Amniotic stem cell (primary cell): ENCODE measurements at places on chromosomes 4 and X.
A peak's percentile ranks its signal among the peaks of the same experiment; 100 is the strongest.

DNA sequence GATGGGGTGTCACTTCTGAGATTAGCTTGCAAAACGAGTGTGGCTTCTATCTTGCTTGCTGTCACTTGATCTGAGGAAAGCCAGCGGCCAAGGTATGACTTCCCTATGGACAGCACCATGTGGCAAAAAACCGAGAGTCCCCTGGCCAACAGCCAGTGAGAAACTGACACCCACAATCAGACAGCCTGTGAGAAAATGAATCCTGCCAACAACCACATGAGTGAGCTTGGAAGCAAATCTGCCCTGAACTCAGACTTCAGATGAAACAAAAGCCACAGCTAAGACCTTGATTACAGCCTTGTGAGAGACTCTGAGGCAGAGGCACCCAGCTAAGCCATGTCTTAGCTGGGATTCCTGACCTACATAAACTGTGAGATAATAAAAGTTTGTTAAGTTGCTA lies 45.5 kb downstream of the PPP1R2C start:
- DNase-seq, result no peak

DNA sequence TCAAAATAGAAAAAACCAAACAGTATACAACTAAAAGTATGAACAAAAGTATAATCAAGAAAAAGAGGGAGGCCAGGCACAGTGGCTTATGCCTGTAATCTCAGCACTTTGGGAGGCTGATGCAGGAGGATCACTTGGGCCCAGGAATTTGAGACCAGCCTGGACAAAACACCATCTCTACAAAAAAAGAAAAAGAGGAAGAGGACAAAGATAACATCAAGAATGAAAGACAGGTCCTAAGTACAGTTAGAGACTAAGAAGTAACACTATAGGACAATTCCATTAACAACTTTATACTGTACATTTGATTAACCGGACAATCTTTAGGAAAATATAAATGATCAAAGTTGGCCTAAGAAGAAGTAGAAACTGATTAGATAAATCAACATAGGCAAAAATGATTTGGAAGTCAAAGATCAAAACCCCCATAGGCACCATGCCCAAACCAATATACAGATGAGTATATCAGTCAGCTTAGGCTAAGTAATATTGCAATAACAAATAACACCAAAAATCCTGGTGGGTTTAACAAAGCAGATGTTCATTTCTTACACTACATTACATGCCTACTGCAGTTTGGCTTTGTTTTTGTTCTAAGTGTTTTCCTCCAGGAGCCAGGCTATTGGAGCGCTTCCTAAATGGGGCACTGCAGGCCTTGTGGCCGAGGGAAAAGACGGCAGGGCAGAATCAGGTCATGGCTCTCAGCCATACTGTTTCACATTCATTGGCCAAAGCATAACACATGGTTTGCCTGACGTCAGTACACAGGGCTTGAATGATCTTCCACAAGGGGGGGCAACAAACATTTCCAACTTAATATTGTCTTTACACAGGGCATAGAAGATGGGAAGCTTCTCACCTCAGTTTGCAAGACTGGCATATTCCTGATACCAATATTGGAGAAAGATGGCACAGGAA lies 42.2 kb upstream of the HGFAC start:
- no peak for DNase-seq

GRCh38 chr4:66465111-66465510 lies 794.8 kb upstream of the EPHA5 start:
- peak; percentile 14 for DNase-seq

- DNase-seq, result no peak
These were observed 470.7 kb downstream of the CCSER1 start for GRCh38 chr4:90597927-90598326.

DNA sequence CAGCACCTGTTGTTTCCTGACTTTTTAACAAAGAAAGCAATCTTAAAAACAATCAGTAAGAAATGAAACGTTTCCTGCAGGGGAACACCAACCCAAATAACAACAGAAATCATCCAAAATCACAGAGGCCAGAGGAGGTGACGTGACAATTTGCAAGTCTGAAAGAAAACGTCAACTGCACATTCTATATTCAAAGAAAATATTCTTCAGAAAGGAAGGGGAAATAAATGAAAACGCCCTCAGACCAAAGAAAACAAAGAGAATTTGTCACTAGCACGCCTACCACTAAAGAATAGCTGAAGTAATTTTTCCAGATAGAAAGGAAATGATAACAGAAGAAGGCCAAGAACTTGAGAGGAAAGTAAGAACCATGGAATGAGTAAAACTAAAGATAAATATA lies 74.4 kb downstream of the CASP3 start:
- DNase-seq, result no peak

- DNase-seq, result no peak
These were observed 98.0 kb downstream of the CDS1 start for GRCh38 chr4:84680956-84681355.

DNA sequence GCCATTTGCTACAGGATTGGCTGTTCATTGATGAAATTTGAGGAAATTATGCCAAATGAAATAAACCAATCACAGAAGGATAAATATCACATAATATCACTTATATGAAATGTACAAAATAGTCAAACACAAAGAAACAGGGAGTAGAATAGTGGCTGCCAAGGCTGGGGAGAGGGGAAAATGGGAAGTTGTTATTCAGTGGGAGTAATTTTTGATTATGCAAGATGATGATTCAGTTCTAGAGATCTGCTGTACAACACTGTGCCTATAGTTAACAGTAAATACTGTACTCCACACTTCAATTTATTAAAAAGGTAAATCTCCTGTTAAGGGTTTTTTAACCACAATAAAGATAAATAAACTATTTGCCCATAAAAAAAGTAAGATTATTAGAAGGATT lies 101.1 kb downstream of the TMA16 start:
- no peak for DNase-seq

DNA sequence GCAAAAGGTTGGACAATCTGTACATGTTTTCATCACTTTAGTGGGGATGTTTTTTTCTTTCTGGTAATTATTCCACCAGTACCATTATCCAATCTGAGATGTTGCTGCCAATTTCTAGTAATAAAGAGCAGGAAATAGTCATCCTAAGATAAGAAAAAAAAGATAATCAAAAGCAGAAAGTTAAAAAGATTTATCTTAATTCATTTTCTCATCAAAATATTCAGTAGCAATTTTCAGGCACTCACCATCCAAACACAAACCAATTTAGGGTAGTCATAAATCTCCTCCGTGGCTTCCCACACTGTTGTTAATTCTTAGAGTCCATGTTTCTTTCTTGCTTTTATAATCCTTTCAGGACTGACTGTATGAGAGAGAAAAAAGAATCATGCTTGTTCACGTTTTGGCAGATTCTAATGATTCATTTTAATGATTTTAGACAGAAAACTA lies 263.7 kb upstream of the UGT8 start:
- no peak for DNase-seq

- DNase-seq, result no peak
These were observed 15.2 kb upstream of the RUFY3 start for GRCh38 chr4:70706516-70706915.

DNA sequence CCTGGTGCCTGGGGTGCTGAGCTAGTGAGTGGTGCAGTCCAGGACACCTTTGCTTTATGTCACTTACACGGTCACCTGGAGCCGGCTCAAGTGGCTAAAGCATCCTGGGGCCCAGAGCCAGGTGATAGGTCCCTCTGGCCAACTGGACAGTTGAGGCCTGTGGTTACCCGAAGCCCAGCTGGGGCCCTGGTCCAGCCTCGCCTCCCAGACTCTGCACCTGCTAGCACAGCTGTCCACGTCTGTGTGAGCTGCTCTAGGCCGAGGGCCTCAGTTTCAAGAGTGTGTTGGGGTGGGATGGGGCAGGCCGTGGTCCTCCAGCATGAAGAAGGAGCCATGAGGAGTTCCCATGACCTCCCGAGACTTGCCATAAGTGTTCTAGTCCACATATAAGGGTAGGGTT lies 7.7 kb upstream of the ADD1 start:
- DNase-seq, result no peak

DNA sequence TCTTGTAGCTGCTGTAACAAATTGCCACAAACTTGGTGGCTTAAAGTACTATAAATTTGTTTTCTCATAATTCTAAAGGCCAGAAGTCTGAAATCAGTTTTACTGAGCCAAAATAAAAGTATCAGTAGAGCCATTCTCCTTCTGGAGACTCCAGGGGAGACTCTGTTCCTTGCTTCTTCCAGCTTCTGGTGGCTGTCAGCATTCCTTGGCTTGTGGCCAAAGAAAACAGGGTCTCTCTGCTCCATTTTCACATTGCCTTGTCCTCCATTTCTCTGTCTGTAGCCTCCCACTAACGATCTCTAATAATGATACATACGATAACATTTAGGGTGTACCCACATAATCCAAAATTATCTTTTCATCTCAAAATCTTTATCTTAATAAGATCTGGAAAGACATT lies 200.4 kb downstream of the MAB21L2 start:
- DNase-seq, result no peak

DNA sequence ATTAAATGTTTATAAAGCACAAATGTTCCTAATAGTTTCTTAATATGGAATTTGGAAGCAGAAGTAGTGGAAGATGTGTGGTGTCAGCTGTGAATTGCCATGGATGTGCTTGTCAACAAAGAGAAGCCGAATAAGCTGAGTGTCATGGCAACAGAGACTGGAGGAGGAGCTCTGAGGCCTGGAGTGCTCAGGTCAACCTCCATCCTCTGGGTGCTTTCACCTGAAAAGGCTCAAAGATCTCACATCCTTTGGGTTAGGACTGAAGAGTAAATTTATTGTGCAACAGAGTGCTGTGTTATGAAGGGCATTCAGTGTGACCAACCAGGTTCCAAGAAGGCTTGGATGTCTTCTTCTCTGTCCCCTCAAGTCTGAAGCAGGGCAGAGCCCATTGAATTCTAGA lies 18.7 kb downstream of the SGMS2 start:
- no peak for DNase-seq

DNA sequence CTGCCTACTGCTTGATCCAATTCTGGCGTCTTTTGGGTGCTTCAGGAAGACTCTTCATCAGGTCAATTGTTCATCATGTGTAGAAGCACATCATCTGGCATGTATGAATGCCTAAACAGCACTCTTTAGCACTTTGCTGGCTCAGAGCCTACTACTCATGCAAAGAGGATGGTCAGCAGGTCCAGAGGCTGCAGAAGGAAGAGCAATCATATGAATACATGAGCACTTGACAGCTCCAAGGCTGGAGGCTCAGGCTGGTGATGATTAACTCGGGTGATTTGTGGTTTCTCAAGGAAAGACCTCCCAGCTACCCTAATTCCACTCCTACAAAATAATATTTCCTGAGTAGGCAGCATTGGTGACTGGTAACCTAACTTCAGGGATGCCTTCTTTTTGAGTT lies 103.8 kb upstream of the CXCL13 start:
- no peak for DNase-seq

DNA sequence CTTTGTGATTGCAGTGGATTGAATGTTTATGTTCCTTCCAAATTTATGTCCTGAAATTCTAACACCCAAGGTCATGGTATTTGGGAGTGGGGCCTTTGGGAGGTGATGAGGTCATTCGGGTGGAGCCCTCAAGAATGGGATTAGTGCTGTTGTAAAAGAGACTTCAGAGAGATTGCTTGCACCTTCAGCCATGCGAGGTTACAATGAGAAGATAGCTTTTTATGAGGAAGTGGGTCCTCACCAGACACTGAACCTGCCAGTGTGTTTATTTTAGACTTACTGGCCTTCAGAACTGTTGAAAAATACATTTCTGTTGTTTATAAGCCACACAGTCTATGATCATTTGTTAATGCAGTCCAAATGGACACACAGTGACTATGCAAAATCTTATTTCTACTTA lies 161.0 kb upstream of the GPRIN3 start:
- no peak for DNase-seq

DNA sequence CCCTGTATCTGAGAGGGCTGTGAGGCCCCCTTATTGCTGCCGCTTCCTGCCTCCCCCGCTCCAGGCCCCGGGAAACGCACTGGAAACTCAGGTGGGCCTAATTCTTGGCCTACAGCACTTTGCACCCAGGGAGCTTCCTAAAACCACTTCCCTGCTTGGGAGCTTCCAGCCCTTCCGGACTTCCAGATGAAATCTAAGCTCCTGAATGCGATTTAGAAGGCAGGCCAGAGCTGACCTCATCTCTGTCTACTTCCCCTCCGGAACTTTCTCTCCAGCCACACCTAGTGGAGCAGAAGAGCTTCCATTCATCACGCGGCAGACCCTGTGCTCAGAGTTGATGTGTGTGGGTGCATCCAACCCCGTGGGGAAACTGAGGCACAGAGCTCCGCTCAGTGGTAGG lies 84.2 kb downstream of the SORCS2 start:
- no peak for DNase-seq

- DNase-seq, result no peak
These were observed 9.5 kb downstream of the NDP start for GRCh38 chrX:43963726-43964125.

GRCh38 chr4:38534344-38535045 lies 129.5 kb upstream of the KLF3 start:
- no peak for DNase-seq

DNA sequence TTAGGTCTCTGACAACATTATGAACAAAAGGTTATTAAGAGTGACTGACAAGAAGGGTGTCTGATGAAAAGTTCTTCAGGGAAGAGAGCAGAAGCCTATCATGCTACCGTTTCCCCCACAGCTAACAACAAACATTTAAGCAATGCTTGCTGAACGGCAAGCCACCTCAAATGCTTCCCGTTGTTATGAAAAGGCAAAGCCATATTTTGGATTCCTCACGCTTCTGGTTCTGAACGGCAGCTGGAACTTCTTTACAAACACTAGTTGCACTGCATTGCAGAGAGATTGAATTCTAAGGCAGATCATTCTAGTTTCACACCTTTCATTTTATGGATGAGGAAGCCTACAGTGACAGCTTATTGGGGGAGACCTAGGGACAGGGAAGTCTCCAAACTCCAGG lies 48.6 kb upstream of the NAP1L5 start:
- no peak for DNase-seq

DNA sequence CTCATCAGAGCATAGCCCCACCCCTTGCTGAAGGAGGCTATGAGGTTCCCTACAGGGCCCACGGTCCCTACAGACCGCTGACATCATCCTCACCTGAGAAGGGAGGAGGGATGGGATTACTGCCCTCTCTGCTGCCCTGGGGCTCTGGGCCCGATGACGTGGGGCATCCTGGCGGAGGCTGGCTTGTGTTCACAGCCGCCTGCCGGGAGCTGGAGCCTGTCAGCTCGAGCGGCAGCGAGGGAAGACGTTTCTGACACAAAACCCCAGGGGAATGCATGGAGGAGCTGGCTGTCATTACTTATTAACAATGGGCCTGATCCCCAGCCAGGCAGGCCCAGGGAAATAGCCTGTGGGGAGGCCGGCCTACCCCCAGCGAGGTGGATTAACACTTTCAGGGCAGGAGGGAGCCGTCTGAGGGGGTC lies 106.6 kb upstream of the ATP6AP2 start:
- DNase-seq, result no peak

DNA sequence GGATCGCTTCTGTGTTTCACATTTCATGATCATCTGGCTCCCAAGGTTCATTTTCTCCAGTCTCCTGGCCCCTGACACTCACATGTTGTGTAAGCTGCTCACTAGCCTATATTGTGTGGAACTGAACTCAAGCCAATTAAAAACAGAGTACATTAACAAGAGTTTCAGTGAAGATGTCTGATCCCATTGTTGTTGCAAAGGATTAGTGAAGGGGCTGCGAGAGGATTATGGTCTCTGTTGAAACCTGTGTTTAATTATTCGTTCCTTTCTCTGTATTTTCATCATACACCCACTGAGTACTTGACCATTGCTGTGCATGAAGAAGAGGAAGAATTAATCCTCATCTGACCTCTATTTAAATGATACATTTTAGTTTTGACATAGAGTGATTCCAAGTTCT lies 54.7 kb downstream of the AFF2 start:
- DNase-seq, result no peak
